ENCODE measurements at places on chromosomes 5 and 9. TPM values are rescaled to one million over a fixed set of nuclear protein-coding genes. Genes with fewer than 3 reads are reported as not detected.

The JAK2 gene
- total RNA-seq = 21.3 TPM

The PCDHB13 gene
- total RNA-seq = 0.09 TPM

The CCNI2 gene
- 0.44 TPM for total RNA-seq

DNA sequence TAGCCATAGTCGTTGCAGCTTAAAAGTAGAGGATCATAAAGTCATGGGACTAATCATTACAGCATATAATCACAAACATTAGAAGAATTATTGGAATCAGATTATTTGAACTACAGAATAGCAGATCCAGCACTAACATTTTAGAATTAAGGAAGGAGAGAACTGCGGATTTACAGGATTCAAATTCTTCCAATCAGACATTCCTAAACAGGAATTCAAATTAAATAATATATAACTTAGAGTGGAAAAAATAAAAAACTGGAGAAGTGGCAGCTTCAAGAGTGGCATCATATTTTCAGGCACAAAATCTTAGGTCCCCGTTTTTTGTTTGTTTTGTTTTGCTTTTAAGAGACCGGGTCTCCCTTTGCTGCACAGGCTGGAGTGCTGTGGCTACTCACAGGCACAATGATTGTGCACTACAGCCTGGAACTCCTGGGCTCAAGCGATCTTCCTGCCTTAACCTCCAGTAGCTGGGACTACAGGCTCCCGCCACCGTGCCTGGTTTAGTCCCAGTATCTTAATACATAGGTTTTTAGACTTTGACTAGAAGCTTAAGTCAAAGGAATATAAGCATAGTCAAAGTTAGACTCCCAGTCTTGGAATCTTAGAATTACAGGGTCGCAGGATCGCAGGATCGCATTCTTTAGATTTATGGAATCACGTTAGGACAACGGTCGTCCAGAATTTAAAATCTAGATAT is 2.1 kb upstream of the FOXE1 start:
- DNase-seq = no peak

- DNase-seq = no peak
These were observed 11.3 kb upstream of the SKP1 start for GRCh38 chr5:134188092-134188491.

DNA sequence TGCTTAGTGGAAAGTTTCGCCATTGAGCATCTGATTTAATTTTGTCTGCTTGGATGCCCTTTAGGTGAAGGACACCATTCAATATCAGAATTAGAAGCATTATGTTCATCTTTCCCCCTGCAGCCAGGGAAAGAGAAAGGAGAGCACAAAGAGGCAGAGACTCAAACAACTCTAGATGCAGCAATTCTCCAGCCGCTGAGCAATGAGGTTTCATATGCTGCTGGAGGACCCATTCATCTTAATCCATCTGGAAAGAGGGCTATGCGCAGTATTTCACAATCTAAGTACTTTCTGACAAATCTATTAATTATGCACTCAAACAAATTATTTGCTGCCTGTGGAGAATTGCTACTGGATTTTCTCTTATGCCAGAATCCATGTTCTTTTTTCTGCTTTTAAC is 527.0 kb upstream of the TUSC1 start:
- DNase-seq = no peak

DNA sequence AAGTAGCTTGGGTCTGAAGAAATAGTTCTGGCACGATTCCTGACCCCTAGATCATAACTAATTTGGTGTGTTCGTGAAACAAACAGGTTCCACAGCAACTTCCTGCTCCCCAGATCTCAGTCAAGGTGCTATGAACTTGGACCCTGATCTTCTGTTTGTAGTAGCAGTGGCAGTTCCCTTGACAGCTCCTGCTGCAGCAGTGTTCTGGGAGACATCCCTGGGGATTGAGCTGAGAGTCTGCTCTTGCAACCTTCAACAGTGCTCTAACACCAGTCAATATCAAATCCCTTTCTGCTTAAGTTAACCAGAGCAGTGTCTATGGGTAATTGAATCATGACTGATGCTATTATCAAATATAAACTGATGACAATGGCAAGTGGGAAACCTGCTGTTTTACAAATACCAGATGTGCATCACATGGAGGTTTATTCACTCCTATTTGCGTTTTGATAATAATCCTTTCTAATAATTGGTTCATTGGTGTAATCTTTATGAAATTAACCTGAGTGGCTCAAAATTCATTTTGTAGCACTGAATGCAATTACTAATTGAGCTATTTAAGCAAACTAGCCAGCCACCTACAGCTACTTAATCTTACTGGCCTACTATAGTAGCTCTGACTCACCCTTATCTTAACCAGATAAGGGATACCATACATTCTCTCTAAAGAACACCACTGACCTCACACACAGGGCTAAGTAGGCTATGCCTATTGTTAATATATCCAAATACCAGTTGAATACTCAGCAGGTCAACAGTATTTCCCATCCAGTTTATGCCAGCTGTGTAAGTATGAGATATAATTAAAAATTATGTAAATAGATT is 21.9 kb downstream of the KDM4C start:
- DNase-seq = no peak

- DNase-seq = no peak
These were observed 700 bp downstream of the SKP2 start for GRCh38 chr5:36152324-36153297.

DNA sequence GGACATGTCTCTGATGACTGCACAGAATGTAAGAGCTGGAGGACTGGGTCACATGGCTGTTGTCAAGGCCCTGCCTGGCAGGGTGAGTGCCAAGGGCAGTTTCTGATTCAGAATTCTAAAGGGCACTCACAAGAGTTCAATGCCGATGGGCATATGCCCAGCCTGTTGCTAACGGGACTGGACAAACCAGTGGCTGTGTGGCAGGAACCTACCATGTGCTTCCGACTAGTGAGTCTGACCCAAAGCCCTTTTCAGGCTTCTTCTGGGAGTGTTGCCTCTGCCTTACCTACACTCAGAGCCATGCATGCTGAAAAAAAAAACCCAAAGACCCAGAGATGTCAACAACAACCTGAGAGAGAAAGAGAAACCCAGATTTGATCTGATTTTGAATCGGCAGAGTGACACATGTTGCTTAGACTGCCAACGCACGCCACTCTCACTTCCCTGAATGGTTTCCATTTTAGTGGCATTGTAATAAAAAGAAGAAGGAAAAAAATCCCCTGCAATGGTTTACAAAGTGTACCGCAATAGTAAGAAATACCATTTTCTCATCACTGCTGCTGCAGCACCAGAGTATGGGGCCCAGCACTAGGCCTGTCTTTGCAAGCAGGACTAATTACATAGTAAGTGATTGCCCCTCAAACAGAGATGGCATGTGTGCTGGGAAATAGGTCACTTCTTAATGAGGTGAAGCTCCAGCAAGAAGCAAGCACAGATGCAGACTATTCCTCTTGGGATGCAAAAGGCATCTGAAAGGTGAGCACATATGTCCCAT is 194.3 kb downstream of the PALM2AKAP2 start:
- peak; percentile 46 for DNase-seq

GRCh38 chr5:39254671-39255070 is 35.3 kb upstream of the FYB1 start:
- no peak for DNase-seq

DNA sequence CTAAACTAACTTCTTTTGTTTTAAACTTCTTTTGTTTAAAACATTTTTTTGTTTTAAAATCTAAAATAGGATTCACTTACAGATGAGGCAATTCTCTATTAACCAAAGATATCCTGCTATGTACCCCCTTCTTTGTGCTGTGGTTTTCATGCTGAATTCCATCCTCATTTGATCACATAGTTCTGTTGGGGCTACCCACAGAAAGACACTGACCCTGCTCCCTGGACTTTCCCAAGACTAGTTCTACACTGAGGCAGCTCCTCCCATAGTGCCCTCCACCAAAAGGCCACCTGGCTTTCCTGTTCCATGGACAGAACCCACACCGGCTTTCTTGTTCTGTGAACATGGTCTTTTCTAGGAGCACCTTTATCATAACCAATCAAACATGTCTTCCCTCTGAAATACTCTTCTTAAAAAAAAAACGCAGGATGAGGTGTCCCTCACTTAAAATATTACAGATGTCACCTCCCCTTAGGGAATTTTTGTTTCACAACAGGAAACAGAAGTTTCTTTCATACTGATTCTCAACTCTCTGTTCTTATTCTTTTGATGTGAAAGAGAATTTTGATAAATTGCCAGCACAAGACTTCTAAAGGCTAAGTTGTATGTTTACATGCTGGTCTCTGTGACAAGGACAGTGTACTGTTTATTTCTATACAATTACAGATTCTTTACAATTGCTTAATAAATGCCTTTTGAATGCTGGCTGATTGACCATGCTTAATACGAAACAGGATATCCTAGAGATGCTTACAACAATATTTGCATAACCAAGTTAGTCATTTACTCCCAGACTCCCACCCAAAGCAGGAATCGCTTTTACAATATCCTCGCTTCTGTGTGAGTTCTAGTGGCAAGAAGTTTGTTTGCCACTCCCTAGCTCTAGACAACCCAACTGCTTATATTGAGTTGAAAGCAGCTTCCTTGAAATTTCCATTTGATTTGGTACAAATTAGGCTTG is 300.4 kb downstream of the DTWD2 start:
- DNase-seq = no peak

DNA sequence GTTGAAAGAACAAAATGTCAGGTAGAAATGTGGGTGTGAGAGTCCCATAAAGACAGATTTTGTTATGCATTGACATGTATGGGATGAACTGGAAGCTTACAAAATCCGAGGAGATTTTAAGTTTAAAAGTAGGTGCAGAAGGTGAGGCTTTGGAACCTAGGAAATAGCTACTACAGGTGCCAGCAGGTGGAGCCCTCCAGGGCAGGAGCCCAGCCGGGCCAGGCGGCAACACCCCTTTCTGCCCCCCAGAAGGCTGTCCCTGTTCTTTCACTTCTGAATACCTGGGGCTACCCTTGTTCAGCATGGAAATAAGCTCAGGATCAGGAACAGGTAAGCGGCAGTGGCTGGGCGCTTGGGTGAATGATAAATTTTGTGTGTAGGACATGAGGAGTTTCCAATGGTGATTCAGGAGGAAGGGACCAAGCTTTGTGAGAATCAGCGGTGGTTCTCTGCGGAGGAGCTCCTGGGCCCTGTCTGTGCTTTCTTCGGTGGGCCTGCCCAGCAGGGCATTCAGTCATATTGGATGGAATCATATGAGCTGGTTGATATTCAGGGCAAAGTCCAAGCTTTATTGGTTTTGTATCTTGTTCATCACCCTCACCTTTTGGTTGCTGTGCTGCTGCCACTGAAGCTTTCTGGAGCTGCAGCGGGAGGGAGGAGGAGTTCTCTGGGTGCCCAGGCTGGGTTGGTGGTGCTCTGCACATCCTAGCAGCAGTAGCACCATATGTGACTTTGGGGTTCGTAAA is 12.3 kb downstream of the PCBD2 start:
- no peak for DNase-seq

The OR1Q1 gene
- total RNA-seq = not detected

The ARSI gene
- total RNA-seq = not detected

GRCh38 chr5:56309262-56309826 is 76.2 kb upstream of the ANKRD55 start:
- no peak for DNase-seq

- DNase-seq = no peak
These were observed 61.0 kb upstream of the TARS1 start for GRCh38 chr5:33379757-33380156.

DNA sequence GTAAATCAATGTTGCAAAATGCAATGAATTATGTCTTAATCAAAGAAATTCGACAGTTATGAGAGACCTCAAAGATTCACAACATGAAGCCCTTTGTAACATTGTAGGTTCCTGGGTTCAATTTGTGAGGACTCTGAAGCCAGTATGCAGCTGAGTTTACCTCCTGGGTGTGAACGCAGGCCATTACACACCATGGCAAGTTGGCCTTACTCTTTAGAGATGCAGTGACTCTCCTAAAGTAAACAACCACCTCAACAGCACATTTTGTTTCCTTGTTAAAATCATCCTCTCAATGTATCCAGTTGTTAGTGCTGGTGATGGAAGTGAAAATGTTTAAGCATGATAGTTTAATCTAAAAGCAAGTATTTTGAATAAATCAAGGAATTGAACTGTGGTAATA is 73.8 kb downstream of the JAKMIP2 start:
- no peak for DNase-seq

GRCh38 chr9:130459941-130460669 is 15.3 kb downstream of the ASS1 start:
- DNase-seq = no peak

The GZMA gene
- not detected for total RNA-seq

The SLC6A3 gene
- total RNA-seq = 1.4 TPM

GRCh38 chr5:171355302-171355724 is 32.3 kb upstream of the NPM1 start:
- DNase-seq = no peak

The CTXN3 gene
- total RNA-seq = not detected

The ARID3C gene
- total RNA-seq = not detected

The SPDL1 gene
- 13.3 TPM for total RNA-seq

GRCh38 chr9:119272500-119273211 is 96.6 kb downstream of the BRINP1 start:
- DNase-seq = no peak

- no peak for DNase-seq
These were observed 56.4 kb upstream of the GOLPH3 start for GRCh38 chr5:32230356-32231099.

The FAM151B gene
- 0.47 TPM for total RNA-seq

GRCh38 chr5:38807570-38808483 is 38.0 kb upstream of the OSMR start:
- DNase-seq = no peak

The AGXT2 gene
- total RNA-seq = not detected

DNA sequence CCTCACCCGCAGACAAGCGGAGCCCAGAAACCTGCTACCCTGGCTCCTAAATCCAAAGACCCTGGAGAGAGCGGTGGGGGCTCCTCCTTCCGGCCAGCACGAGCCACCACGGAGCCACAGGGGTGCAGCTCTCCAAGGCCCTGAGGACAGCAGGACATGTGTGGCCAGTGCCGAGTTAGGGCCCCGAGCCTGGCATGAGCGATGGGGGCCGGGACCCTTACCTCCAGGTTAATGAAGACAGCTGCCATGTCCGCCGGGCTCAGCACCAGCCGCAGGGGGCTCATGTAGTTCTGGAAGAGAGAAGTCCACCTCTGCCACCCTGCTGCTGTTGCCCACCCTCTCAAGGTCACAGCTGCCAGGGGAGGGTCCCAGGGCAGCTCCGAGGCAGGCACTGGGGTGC is 68.9 kb upstream of the SARDH start:
- DNase-seq = no peak

DNA sequence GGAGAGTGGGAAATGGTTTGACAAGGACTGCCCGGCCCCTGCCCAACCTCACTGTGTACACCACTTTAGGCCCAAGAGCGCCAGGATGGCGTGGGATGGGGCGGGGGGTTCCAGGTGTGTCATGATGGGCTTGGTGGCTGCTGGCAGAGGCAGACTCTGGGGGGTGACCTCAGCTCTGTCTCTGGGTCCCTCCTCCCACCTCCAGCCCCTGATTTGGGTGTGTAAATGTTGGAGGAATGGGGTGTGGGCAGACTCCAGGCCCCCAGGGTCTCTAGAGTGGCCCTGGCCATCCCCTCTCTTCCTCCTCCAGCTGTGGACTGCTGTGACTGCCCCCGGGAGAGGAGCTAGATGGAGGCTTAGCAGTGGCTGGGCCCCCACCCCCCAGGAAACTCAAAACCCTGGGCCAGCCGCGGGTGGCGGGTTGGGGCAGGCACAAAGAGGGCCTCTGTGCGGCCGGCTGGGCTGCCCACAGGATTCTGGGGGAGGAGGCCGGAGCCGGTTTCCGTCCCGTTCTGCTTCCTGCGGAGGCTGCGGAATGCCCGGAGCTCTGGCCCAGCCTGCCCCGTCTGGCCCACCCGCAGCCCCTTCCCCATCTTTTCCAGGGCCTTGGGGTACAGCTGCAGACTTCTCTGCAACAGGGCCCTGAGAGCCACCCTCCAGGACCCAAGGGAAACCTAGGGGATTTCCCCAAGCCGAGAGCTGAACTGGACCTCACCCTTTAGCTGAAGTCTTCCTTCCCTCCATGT is 23.1 kb downstream of the CXXC5 start:
- DNase-seq = no peak

- no peak for DNase-seq
These were observed 45.2 kb upstream of the NOTCH1 start for GRCh38 chr9:136590821-136591752.
